Fibroblast of skin of right biceps (primary cell): ENCODE measurements at places on chromosomes 4 and X.
A peak's percentile ranks its signal among the peaks of the same experiment; 100 is the strongest.

DNA sequence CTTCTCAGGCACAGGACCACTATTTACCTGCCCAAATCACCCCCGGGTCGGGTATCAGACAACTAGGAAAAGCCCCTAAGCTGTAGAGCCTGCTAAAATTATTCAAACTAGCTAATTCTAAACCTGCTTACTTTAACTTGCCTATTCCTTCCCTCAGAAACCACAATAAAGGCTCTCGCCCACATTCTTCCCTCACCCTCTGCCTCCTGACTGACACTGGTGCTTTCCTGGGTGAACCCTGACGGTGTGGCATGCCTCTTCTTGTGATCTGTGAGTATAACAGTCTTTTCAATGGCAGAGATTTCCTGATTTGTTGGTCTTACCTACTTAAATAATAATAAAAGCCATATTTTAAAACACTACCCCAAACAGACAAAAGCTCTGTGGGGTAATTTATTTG is 242.1 kb upstream of the ZCCHC13 start:
- no peak for DNase-seq

DNA sequence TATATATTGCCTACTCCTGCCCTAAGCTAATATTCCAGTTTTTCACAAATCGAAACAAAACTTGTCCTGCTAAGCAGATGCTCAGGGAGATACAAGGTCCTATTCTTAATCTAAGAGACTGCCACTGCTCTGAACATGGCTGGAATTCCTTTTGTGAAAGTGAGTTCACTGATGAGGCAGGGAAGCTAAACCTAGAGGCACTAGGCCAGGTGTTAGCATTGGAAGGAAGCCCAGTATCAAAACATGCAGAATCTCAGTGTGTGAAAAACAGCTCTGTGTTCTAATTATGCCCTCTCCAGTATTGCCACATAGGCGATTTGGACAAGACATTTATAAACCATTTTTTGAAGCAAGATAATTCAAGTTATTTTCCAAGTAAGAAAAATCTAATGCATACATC is 47.6 kb downstream of the ABCG2 start:
- DNase-seq = no peak

DNA sequence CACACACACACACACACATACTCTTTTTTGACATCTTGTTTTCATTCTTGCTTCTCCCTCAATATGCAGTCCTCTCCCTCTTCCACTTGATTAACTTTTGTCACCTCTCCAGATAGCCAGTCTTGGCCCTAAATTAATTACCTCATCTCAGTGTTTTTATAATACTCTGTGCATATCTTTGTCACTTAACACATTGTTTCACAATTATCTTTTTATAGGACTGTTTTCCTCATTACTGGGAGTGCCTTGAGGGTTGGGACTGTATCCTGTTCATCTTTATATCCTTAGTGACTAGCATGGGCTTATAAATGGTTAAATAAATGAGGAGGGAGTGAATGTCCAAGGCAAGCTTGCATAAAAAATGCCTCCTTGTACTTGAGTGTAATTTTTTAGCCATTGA is 33.1 kb downstream of the SYNPO2 start:
- DNase-seq = no peak

GRCh38 chr4:83850435-83850834 is 314.5 kb downstream of the GPAT3 start:
- peak; percentile 58 for DNase-seq

- no peak for DNase-seq
Measured at GRCh38 chrX:21802054-21802670, 37.3 kb upstream of the MBTPS2 start.

DNA sequence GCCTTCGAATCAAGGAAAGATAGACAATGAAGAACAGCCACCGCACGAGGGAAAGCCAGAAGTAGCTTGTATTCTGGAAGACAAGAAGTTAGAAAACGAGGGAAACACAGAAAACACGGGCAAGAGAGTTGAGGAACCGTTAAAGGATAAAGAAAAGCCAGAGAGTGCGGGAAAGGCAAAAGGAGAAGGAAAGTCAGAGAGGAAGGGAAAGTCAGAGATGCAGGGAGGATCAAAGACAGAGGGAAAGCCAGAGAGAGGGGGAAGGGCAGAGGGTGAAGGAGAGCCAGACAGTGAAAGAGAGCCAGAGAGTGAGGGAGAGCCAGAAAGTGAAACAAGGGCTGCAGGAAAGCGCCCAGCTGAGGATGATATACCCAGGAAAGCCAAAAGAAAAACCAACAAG is 1.4 kb downstream of the TCEAL2 start:
- DNase-seq = no peak

GRCh38 chr4:86118711-86119110 is 241.1 kb downstream of the MAPK10 start:
- peak; percentile 17 for DNase-seq
